NCI-H510A treated with DMSO at 0.1 percent for 48 hours (cell line): ENCODE measurements at places on chromosomes 7 and 10.

- DNase-seq = no peak
Measured at GRCh38 chr7:80832006-80832405, 86.8 kb downstream of the SEMA3C start.

GRCh38 chr7:136198168-136198567 is 221.0 kb upstream of the MTPN start:
- no peak for DNase-seq

GRCh38 chr7:116211913-116212596 is 1.7 kb downstream of the TES start:
- DNase-seq = no peak

- DNase-seq = no peak
Measured at GRCh38 chr7:129480674-129481363, 21.5 kb upstream of the SMKR1 start.

DNA sequence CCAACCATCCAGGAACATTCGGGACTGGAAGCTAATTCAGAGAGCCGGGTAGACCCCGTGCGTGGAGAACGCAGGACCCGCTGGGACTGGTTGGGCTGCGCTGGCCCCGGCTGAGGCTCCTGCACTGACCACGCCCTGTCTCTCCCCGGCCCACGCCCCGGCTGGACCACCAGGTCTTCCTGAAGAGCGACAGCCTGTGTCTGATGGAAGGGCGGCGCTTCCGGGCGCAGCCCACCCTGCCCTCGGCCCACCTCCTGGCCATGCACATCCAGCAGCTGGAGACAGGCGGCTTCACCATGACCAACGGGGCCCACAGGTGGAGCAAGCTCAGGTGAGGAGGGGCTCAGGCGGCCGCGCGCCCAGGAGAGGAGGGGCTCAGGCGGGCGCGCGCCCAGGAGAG is 10.2 kb upstream of the UTF1 start:
- DNase-seq = no peak

- no peak for DNase-seq
Measured at GRCh38 chr10:12381536-12382156, 32.3 kb downstream of the CAMK1D start.

GRCh38 chr7:7719236-7719635 is 829 bp upstream of the RPA3 start:
- DNase-seq = peak; percentile 92

- DNase-seq = no peak
Measured at GRCh38 chr7:35533902-35534301, 161.0 kb downstream of the HERPUD2 start.

- DNase-seq = no peak
Measured at GRCh38 chr10:35940141-35941041, 298.3 kb upstream of the FZD8 start.

DNA sequence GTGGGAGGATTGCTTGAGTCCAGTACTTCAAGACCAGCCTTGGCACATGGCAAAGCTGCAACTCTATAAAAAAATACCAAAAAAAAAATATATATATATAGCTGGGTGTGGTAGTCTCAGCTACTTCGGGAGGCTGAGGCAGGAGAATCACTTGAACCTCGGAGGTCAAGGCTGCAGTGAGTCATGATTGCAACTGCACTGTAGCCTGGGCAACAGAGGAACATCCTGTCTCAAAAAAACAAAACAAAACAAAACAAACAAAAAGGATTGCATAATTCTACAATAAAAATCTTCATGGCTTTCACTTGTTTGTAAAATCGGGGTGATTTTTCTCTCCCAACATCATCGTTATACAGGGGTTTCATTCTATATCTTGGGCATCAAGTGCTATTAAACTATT is 35.1 kb downstream of the GUSB start:
- DNase-seq = no peak

- DNase-seq = peak; percentile 51
Measured at GRCh38 chr10:119652361-119652730, 1.2 kb downstream of the BAG3 start.

DNA sequence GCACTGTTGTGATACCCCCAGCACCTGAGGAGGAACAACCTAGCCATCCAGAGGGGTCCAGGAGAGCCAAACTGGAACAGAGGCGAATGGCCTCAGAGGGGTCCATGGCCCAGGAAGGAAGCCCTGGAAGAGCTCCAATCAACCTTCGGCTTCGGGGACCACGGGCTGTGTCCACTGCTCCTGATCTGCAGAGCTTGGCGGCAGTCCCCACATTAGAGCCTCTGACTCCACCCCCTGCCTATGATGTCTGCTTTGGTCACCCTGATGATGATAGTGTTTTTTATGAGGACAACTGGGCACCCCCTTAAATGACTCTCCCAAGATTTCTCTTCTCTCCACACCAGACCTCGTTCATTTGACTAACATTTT is 1.6 kb upstream of the CASP2 start:
- no peak for DNase-seq
